ENCODE measurements at places on chromosomes 16 and 17.

DNA sequence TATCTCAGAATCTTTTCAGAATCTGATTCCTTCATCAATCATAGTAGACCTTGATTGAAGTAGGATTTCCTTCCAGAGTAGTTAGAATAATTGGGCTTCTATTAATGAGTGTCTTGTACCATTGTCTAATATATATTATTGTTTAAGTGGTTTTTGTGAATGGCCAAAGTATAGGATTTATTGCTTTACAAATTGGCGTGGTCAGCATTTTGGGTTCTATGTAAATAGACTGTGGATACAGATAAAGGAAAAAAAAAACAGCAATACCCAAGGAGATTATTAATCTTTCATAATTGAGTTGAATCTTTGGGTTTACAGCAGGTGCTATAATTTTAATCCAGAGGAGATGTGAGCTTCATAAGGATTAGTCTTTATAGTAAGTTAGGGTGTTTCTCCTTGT, 64.3 kb downstream of the AP2B1 start:
- DNase-seq: no peak

GRCh38 chr16:55012793-55013192, 82.1 kb downstream of the IRX5 start:
- no peak for DNase-seq

DNA sequence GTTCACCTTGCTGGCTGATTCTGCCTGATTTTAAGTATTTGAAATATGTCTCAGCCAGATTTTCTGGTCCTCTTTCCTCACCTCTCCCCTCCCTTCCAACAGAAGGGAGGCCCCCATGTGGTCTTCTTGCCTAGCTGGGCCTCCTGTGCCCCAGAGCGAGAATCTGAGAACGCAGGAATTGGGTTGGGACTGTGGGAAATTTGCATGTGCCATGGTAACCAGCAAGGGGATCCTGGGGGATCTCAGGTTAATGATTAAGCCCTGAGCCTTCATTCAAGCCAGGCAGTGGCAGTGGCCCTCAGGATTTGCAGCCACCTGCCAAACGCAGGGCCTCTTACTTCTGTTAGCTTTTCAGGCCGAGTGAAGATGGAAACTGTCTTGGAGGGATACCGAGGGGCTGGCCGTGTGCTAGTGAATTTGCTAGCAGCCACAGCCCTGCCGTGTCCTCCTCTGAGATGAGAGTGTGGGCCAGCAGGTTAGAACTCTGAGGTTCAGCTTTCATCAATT, 40.2 kb downstream of the KSR1 start:
- DNase-seq: no peak

- DNase-seq: peak; percentile 55
Measured at GRCh38 chr17:65018610-65019316, 37.8 kb downstream of the GNA13 start.

DNA sequence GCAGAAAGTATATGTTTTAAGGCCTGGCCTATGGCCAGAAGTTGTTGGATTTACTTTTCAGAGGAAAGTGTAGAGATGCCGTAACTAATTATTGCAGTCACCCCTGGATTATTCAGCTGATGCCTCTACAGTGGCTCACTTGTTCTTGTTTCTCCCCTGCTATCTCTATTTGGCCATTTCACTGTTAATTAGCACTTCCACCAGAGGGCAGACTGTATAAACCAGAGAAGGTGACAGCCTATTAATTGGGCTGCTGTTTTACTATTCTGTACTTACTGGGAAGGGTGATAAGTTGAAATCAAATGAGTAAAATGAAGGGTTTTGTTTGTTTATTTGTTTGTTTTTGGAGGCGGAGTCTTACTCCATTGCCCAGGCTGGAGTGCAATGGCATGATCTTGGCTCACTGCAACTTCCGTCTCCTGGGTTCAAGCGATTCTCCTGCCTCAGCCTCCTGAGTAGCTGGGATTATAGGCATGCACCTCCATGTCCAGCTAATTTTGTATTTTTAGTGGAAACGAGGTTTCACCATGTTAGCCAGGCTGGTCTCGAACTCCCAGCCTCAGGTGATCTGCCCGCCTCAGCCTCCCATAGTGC, 66.0 kb downstream of the CDK12 start:
- peak; percentile 40 for DNase-seq

- no peak for DNase-seq
Measured at GRCh38 chr17:51257150-51258081, 2.4 kb downstream of the MBTD1 start.

DNA sequence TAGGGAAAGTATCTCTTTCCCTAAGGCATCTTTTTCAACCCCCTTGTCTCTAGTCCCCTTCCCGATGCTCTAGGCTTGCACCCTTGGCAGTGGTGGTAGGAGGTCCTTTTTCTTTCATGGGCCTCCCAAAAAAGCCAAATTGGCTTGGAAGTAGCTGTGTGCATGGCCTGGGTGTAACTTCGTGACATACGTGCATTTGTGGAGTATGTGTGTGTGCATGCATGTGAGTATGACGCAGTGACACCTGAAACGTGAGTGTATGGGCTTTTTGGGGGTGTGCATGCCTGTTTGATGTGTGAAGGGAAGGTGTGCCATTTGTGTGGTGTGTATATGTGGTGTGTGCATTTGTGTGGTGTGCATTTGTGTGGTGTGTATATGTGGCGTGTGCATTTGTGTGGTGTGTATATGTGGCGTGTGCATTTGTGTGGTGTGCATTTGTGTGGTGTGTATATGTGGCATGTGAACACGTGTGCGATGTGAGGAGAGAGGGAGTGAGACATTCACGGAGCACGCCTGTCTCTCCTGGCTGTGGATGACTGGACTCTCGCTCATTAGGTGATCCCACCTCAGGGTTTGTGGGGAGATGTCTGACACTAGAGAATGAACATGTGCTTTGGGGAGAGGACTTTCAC, 15.7 kb downstream of the IGFBP4 start:
- DNase-seq: no peak

DNA sequence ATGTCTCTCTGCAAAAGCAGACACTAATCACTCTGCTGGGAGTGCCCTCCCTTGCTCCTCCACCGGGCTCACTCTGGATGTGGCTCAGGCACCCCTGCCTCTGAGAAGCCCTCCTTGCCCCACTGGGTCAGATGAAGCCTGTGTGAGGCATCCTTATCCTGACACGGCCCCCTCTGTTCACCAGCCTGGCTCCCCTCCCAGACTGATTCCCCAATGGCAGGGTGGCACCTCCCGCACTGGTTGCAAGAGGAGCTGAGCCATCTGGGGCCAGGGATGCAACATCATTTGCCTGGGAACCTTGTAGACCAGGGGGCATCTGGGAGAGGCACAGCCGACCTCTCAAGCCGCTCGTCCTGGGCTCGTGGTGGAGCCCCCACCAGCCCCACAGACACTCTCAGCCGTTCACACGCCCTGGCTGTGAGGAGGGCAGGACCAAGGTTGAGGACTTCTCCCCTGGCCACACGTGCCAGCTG, 6.7 kb downstream of the SMTNL2 start:
- no peak for DNase-seq

- no peak for DNase-seq
Measured at GRCh38 chr16:892536-893255, 78.1 kb downstream of the LMF1 start.

DNA sequence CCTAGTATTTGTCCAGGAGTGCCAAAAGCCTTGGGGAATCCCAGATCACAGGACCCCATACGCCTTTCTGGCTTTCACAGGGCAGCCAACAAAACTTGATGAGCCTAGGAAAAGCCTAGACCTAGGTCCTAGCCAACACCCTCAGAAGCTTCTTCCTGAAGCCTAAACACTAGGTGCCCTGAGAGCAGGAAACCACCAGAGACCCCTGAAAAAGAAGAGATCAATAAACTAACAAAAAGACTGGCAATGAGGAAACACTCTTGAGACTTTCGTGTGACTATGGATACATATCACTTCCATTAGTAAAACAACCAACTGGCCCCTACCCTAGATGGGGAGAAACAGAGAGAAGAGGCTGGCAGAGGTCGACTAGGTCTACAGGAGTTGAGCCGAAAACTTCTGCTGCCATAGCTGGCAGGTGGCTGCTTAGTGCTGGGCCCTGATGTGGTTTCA, 1.2 kb downstream of the ORMDL3 start:
- no peak for DNase-seq

GRCh38 chr16:58088091-58088490, 41.1 kb downstream of the CFAP20 start:
- DNase-seq: no peak

Data from G401 (cell line).